ENCODE measurements at places on chromosomes 6 and 20.

- DNase-seq: no peak
These were observed 13.9 kb upstream of the NAA20 start for GRCh38 chr20:20003031-20003954.

DNA sequence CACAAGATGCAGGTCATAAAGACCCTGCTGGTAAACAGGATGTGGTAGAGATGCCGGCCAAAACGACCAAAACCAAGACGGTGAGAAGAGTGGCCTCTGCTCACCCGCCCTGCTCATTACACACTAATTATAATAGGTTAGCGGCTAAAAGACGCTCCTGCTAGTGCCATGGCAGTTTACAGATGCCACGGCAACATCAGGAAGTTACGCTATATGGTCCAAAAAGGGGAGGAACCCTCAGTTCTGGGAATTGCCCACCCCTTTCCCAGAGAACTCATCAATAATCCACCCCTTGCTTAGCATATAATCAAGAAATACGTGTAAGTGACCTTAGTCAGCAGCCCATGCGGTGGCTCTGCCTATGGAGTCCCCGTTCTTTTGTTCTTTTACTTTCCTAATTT is 17.6 kb downstream of the BHLHE23 start:
- no peak for DNase-seq

DNA sequence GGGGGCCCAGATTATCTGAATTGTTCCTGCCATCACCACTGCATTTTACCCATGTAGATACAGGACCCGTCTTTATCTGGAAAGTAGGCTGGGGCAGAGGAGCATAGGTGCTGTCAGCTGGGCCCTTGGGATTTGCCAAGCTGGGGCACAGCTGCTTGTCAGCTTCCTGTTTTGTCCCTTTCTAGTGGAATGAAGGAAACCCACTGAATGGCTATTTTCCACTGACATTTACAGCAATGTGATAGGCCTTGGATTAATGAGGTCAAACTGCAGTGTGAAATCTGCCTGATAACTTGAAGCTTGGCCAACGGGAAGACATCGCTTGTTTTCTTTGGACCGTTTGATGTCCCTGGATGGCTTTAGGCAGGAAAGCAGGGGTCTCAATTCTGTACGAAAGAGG is 6.7 kb downstream of the PPP1R16B start:
- DNase-seq: no peak

DNA sequence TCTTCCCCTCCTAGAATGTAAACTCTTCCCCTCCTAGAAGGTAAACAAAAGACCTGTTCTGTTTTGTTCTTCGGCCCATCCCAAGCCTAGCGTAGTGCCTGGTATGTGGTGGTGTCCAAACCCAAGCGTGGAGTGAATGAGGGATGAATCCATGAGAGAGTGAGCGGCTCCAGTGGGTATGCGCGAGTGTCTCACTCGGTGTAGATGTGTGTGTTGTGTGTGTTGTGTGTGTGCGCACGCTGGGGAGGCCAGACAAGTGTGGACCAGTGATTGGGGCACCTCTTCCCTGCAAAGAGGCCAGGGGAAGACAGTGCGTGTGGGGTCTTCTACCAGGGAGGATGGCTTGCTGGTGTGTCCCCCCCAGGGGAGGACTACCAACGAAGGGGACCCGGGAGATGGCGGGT is 392 bp upstream of the SLC2A10 start:
- DNase-seq: no peak

DNA sequence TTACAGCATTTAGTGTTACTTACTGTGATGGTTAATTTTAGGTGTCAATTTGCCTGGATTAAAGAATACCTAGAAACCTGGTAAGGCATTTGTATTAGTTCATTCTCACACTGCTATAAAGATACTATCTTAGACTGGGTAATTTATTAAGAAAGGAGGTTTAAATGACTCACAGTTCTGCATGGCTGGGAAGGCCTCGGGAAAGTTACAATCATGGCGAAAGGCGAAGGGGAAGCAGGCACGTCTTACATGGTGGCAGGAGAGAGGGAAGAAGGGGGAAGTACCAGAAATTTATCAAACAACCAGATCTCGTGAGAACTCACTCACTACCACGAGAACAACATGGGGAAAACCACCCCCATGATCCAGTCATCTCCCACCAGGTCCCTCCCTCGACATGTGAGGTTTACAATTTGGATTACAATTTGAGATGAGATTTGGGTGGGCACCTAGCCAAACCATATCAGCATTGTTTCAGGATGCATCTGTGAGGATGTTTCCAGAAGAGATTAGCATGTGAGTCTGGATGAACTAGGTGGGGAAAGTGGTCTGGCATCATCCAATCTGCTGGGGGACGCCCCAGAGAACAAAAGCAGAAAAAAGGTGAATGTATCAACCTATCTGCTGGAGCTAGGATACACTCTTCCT is 76.8 kb downstream of the MKKS start:
- no peak for DNase-seq

- DNase-seq: no peak
These were observed 26.8 kb downstream of the DACT2 start for GRCh38 chr6:168292826-168293225.

DNA sequence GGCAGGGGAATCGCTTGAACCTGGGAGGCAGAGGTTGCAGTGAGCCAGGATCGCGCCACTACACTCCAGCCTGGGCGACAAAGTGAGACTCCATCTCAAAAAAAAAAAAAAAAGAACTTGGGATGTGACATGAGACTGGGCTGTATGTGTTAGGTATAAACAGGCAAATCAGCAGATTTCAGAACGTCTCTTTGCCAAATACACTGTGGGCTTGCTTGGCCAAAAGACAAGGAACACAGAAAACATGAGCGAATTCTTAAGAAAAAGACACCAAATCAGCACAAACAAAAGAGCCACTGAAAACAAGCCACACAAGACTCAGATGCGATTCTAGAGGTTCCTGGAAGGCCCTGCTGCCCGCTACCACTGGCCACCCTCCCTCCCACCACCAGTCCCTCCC is 12.5 kb downstream of the ETV7 start:
- DNase-seq: no peak

DNA sequence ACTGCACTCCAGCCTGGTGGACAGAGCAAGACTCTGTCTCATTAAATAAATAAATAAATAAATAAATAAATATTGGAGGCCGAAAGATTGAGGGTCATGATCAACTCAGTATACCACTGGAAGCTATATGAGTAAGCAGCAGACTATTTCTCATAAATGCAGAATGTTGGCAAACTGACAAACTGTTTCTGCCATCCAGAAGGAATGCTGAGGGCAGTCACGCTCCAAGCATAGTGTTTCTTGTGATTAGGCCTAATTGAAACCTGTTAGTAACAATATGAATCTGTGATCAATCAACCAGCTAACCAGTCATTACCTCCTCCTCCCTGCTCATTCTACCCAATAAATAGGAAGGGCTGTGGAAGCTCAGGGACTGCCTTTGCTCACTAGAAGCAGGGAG is 15.2 kb upstream of the KCNK15 start:
- no peak for DNase-seq

DNA sequence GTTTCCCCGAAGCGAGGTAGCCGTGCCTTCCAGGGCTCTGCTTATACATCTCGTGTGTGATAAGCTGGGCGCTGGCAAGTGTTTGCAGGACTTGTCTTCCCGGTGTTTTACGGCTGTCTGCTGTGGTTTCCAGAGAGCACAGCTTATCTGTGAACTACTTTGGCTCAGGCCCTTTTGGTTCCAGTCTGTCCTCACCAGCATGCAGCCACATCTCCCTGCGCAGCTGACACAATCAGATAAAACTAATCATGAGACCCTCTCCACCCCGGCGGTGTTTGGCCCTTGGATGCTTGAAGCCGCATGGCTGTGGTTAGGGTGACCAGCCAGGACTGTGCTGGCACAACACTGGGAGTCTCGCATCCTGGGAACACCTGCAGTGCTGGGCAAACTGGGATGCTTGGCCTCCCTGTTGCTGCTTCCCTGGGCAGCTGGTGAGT is 241.8 kb upstream of the FOXQ1 start:
- DNase-seq: no peak

DNA sequence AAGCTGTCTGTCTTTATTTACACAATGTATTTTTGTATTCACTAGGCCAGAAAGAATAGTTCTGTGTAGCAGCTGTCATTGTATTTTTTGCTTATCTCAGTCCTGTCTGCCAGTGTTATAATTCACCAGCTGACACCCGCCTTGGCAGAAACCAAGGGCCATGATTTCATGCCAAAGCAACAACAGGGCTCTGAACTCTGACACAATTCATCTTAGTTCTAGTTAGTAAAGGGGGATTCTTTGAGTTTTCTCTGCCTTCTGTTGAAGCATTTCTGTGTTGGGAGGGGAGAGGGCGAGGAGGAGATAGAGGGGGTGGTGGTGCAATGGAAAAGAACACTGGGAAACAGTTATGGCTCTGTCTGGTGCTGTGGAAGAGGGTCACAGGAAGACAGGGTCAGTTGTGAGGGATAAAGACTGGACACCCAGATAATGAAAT is 684.6 kb upstream of the MARCKS start:
- peak; percentile 75 for DNase-seq

DNA sequence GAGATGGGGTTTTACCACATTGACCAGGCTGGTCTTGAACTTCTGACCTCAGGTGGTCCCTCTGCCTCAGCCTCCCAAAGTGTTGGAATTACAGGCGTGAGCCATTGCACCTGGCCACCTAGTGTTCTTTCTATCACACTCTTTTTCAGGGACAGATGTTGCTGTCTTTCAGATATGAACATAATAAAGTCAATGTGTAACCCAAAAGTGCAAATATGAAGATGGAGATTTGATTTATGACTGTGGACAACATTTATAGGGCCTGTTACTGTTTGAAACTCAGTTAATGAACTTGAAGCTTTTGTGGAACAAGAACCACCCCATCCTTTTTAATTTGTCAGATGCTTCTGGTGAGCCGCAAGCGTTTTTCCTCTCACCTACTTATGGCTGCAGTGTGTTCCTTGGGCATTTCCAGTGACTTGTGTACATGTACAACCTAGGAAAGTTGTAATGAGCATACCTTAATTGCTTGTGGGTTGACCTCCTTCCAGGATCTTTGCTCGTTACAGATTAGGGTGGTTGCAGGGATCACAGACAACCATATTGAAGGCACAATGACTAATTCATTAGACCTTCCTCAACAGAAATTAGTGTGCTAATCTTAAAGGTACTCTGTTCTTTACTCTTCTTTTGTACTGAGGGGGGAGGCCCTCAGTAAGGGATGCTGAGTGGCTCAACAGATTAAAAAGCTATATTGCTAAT is 6.8 kb downstream of the TBPL1 start:
- DNase-seq: no peak

DNA sequence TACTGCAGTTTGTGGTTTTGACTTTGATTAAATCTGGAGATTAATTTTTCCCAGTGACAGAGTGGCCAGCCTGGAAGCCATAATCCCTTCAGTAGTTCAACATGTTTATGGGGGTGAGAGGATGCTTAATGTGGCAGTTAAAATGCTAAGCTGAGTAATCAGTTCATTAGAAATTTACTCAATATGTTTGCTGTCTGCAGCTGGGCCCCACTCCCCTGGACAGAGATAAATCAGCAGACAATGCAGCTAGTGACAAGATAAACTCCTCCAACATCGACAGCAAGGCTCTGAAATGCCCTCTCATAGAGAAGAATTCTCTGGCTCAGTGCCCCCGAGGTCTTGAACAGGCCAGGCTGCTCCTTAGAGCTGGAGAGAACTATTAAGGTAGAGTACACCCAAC is 101.9 kb downstream of the LRFN2 start:
- no peak for DNase-seq

GRCh38 chr20:58650181-58650775 is 805 bp upstream of the STX16 start:
- no peak for DNase-seq

- DNase-seq: no peak
These were observed 25.4 kb upstream of the TCP11 start for GRCh38 chr6:35166520-35166919.

DNA sequence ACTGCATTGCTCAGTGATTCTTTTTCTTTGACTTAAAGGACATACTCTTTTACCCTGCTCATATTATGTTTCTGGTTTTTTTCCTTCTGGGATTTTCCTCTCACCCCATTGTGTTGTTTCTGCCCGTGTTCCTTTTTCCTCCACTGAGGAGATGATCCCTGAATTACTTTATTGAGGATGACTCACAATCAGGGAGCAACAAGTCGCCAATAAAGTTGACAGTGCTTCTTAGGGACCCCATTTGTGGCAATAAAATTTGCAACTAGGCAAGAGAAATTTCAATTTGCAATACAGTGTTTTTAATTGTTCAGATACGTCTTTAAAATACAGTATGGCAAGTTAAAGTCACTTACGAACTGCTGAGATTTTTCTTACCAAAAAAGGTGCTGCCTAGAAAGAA is 217.9 kb downstream of the SOX4 start:
- DNase-seq: no peak

- DNase-seq: no peak
These were observed 27.0 kb downstream of the TMEM14A start for GRCh38 chr6:52697903-52698302.

DNA sequence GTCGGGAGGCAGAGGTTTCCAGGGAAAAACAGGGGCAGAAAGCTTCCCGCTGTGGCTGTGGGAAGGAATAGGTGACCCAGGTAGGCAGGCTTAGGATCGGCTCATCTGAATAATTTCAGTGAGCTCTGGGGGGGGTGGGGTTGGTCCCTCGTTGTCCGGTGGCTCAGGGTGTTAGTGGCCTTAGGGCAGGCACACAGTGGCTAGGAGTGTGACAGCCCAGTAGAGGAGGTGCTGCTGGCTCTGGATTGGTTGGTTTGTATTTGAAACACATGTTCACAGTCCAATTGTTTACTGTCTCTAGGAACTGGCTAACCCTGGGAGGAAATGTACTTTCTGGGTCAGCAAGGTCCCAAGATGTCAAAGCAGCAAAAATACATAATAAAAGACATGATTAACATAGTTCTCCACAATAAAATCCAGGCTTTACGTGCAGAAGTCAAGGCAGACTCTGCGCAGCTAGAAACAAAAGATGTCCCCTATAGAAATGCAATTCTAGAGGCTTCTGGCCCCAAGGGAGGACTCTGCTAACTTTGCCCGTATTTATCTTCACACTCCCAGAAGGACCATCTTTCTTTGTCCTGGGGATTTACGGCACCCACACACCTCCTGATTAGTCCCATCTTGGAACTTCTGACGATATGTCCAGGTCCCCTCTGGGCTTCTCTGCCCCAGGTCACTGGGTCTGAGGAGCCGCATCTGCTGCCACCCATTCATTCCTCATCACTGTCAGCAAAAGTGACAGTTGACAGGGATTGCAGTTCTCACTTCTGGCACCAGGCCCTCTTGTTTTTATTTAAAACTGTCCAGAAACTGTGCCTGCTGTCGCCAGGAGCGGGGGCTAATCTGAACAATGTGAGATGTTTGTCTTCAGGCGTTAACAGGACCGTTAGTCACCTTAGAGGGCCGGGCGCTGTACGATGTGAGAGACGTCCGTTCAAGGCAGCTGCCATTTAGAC is 18.7 kb downstream of the MOCS3 start:
- no peak for DNase-seq

- DNase-seq: no peak
These were observed 158.7 kb downstream of the COL21A1 start for GRCh38 chr6:56088641-56089040.

GRCh38 chr6:3911614-3912336 is 62.6 kb downstream of the FAM50B start:
- DNase-seq: no peak

GRCh38 chr6:157468574-157468973 is 87.6 kb downstream of the ZDHHC14 start:
- no peak for DNase-seq
